ENCODE measurements at places on chromosomes 13 and 19.

GRCh38 chr19:4913996-4914735 lies 4.9 kb downstream of the UHRF1 start:
- no peak for DNase-seq

DNA sequence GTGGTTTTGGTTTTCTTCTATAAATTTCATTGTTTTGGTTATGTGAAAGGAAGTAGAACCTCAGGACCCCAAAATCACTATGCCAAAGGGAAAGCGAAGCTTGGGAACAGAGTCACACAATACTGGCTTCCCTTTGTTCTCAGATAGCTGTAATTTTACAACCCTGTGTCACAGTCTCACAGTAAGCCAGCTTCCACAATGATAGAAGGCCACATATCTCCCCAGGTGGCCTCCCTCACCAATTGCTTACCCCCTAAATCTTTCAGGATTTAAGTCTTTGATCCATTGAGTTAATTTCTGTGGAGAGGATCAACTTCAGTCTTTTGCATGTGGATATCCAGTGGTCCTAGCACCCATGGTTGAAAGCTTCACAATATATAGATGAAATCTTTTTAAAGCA lies 58.7 kb downstream of the SLC15A1 start:
- no peak for DNase-seq

DNA sequence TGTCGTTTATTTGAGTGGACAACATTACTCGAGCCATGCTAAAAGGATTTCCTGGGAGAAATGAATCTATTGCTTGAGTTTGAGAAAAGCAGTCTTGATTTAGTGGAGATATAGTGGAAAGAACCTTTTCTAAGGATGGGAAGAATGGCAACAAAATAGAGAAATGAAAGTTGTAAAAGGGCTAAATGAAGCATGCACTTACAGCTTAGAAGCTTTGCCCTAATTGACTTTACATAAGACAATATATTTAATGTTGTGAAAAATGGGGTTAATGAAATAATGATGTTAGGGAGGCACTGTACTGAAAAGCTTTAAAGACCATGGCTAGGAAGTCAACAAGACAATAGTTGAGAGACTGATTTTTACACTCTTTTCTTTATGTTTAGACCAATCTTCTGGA lies 35.4 kb downstream of the SLC10A2 start:
- no peak for DNase-seq

DNA sequence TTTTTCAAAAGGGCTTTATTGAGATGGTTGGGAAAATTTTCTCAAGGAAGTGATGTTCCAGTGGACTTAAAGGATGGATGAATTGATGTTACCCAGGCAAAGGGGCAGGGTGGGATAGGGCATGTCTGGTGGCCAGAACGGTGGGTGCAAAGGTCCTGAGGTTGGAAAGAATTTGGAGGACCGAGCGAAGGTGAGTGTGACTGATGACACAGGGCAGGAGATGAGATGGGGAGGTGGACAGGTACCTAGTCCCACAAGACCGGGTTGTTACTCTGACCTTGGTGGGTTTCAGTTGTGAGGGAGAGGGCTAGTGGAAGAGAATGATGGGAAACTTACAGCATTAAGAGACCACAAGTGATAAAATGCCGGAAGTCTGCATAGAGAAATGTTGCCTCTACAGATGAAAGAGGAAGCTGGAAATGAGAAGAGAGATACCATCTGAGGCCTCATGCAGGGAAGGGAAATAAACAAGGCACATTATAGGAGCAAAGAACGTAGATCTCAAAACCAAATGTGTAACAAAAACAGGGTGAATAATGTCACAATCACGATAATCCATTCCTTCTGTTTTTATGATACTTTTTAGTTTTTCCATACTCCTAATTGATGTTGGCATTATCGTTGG lies 4.5 kb downstream of the ADGRE1 start:
- no peak for DNase-seq

- DNase-seq = peak; percentile 63
These were observed 690 bp upstream of the B3GNT8 start for GRCh38 chr19:41427647-41428480.

DNA sequence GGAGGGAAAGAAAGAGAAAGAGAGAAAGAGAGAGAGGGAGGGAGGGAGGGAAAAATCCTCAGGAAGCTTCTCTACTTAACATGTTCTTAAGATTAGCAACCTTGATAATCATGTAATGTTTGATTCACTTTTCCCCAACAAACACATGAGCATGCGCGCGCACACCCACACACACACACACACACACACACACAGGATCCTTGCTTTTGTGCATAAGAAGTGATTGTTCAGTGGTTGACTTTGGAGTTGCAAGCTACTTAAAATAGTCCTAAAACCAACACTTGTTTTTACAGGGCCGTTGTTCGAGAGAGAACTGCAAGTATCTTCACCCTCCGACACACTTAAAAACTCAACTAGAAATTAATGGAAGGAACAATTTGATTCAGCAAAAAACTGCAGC lies 100.0 kb upstream of the RAP2A start:
- DNase-seq = no peak

GRCh38 chr13:22144806-22145205 lies 473.9 kb downstream of the FGF9 start:
- no peak for DNase-seq

GRCh38 chr13:75226092-75226491 lies 255.9 kb downstream of the TBC1D4 start:
- no peak for DNase-seq

Data from hematopoietic multipotent progenitor cell treated with erythropoietin and hydrocortisone succinate and interleukin-3 and kit ligand, for 17 days (in vitro differentiated cells).